ENCODE measurements at places on chromosomes 12 and 14.

DNA sequence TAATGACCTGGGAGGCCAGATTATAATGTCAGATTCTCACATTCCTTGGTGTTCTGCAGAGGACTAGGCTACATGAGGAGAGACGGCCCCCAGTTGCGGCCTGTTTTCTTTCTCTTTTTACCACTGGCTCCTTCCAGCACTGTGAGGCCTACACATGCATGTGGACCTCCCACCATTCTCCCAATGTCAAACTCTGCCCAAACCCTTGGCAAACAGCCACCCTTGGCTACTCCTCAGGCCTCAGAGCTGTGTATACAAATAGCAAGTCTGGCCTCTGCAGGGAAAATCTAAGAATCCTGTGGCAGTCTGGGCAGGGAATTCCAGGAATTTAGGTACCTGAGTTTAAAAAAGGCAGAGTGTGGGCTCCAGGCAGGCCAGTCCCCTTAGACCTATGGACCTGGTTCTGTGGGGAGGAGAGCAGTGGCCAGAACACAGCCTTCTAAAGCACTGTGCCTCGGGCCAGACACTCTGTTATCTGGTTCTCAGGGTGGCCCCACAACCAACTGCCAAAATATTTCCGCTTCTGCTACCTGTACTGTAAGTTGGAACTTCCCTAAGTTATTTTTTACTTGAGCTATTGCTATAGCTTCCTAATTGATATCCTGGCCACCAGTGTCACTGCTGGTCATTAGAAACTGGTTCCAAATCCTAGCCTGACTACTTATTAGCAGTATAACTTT lies 19.9 kb upstream of the NEDD1 start:
- DNase-seq = no peak

GRCh38 chr12:78759367-78759766 lies 105.2 kb upstream of the SYT1 start:
- no peak for DNase-seq

- DNase-seq = no peak
Observed at GRCh38 chr12:80937391-80938238, at the start of gene LIN7A. Gene LIN7A, minus strand, starts transcription at chr12:80937934. Its CDS starts 212 bp downstream, at chr12:80937722.

GRCh38 chr14:89973234-89973823 lies 17.6 kb downstream of the TDP1 start:
- DNase-seq = peak; percentile 56

DNA sequence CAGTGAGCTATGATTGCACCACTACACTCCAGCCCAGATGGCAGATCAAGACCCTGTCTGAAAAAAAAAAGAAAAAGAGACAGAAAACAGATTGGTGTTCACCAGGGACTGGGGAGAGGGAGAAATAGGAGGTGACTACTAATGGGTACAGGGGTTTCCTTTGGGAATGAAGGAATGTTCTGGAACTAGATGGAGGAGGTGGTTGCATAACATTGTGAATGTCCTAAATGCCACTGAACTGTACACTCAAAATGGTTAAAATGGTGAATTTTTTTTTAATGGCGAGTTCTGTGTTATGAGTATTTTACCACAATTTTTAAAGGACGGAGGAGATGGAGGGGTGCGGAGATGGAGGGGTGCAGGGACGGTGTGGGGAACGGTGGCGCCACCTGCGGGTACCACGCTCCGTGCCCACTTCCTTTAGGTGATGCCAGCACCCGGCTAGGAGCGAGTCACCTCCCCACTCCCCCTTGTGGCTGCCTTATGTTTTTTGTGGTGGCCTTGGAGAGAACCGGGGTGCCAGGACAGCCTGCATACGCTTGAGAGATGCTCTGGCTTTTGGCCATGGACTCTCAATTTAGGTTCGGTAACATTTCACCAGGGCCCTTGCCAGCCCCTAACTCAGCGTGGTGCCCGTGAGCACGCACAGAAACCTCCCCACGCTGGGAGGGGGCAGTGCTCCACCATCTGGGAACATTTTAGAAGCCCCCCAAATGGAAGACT lies 16.1 kb downstream of the UBC start:
- DNase-seq = peak; percentile 59

- peak; percentile 72 for DNase-seq
Observed at GRCh38 chr12:132444957-132445883, 44.7 kb upstream of the FBRSL1 start.

Data from activated CD4-positive, alpha-beta T cell treated with anti-CD3 and anti-CD28 coated beads, Interleukin-2, amount 50 U/mL, for 1 hour (primary cell).